ENCODE measurements at places on chromosomes 5 and 9. TPM values are rescaled to one million over a fixed set of nuclear protein-coding genes. Genes with fewer than 3 reads are reported as not detected.

- H3K36me3 ChIP-seq: no peaks in the 10 kb centered on the region
- no peaks in the 10 kb centered on the region for H3K27me3 ChIP-seq
- H3K27ac ChIP-seq: no peak overlapping the region
- no peaks in the 10 kb centered on the region for H3K4me1 ChIP-seq
- H3K4me3 ChIP-seq: no peak overlapping the region
Measured at GRCh38 chr9:130220352-130220751, 45.2 kb upstream of the HMCN2 start.

DNA sequence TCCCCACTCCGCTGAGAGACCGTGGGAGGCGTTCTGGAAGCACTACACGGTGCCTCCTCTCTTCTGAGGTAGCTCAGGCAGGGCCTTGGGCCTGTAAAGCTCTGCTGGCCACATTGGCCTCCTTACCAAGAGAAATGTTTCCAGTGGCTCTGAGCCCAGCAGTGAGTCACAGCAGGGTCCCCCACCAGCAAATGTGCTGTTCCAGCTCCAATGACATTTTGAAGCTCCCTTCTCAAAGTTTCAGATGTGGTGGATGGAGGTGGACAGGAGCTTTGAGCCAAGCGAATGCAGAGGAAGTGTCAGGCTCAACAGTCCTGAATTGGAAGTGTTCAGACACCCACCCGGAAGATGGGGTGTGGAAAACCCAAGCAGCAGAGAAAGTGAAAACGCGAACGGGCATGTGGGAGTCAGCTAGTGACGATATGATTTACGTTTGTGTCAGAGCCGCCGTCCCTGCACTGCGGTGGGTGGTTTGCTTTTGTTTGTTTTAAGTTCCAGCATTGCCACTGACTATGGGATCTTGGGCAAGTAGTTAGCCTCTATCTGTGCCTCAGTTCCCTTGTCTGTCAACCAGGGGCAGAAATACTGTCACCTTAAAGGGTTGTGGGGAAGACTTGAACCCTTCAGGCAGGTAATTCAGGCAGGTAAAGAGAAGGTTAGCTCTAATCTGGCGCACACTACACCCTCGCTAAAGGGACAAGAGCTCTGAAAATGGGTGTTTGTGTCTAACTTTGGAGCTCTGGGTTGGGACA is 38.2 kb downstream of the C5orf15 start:
- H3K36me3 ChIP-seq: no peaks in the 10 kb centered on the region
- DNase-seq: no peak
- H3K4me3 ChIP-seq: no peak overlapping the region
- H3K4me1 ChIP-seq: peaks cover 9% of the 10 kb centered on the region
- H3K27ac ChIP-seq: no peak overlapping the region

DNA sequence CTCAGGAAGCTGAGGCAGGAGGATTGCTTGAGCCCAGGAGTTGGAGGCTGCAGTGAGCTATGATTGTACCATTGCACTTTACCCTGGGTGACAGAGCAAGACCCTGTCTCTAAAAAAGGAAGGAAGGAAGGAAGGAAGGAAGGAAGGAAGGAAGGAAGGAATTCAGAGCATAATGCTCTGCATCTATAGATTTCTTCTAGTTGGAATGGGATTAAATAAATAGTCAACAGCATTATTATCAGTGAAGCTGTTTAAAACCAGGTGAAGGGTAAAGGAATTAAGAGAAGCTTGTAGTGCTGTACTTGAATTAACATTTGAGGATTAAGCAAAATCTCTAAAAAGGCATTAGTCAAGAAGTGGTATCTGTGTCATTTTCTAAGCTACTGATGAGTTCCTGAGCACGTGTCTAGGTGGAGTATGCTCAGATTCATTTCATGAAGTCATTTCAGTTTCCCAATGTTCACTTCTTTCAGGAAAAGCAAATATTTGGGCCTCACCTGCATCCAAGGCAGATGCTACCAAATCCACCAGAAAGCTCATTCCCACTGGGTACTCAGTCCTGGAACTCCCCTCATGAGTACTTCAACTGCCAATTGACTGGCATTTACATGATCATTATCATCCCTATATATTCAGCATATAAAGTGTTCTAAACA is 8.4 kb downstream of the PDE6A start:
- DNase-seq: no peak
- no peak overlapping the region for H3K4me3 ChIP-seq
- H3K36me3 ChIP-seq: no peaks in the 10 kb centered on the region
- H3K27ac ChIP-seq: no peak overlapping the region
- H3K27me3 ChIP-seq: no peaks in the 10 kb centered on the region

DNA sequence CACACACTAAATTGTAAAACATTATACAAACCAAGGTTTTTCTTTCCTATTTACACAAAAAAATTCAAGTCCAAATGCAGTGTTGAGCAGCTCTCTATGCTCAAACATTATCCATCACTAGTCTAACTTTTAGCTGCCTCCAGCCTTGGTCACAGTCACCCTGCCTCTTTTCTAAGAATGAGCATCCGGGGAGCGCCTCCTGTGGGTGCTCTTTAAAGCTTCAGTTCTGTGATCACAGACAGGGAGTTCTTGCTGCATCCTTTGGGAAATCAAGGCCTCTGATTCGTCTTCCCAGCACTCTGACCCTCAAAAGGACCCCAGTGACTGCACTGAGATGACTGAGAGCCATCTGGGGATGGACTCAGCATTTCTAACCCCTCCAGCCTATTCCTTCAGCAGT is 289.6 kb downstream of the SEC61B start:
- H3K27ac ChIP-seq: no peak overlapping the region
- DNase-seq: no peak
- no peaks in the 10 kb centered on the region for H3K36me3 ChIP-seq

GRCh38 chr5:83475935-83476814 is 4.6 kb downstream of the VCAN start:
- no peak overlapping the region for H3K4me3 ChIP-seq
- H3K4me1 ChIP-seq: peaks cover 22% of the 10 kb centered on the region
- peaks cover 8% of the 10 kb centered on the region for H3K27me3 ChIP-seq
- H3K27ac ChIP-seq: no peak overlapping the region

DNA sequence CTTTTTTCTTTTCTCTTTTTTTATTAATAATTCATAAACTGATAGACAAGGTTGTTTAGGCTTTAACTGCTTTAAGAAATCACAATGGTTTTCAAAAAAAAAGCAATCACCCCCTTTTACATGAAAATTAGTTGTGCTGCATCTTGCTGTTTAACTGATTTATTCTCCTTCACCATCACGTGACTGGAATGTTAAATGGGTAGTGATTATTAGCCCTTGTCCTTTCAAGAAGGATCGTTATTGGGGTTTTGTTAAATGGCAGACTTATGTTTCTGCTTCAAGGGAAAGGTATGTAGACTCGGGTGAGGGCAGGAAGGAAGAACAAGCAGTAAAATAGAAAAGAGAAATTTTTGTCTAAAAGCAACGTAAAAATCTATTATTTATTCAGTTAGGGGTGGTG is 175.6 kb upstream of the TLE4 start:
- H3K4me1 ChIP-seq: no peaks in the 10 kb centered on the region
- no peak overlapping the region for H3K4me3 ChIP-seq
- DNase-seq: no peak

- no peak overlapping the region for H3K27ac ChIP-seq
- H3K27me3 ChIP-seq: no peaks in the 10 kb centered on the region
- no peak for DNase-seq
- H3K36me3 ChIP-seq: no peaks in the 10 kb centered on the region
- H3K4me3 ChIP-seq: no peak overlapping the region
Measured at GRCh38 chr5:105274079-105274478, 1711.5 kb upstream of the NUDT12 start.

DNA sequence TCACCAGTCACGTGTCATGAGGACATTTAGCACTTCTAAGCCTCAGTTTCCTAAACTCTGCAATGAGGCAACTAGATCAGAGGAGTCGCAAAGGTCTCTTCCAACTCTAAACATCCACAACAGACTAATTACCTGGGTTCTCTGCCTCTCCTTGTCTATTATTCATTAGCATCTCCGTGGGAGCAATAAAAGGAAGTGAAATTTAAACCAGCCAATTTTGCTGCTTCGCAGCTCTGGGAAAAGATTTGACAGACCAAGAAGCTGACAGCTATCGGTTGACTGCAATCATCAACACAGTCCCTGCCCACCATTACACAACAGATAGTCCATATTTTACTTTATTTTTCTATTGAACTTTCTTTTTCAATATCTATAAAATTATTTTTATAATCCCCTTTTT is 308.9 kb downstream of the NR2F1-AS1 start:
- DNase-seq: no peak
- no peaks in the 10 kb centered on the region for H3K36me3 ChIP-seq
- H3K4me1 ChIP-seq: no peaks in the 10 kb centered on the region

GRCh38 chr5:91424638-91425436 is 41.7 kb upstream of the ARRDC3 start:
- no peaks in the 10 kb centered on the region for H3K4me1 ChIP-seq
- no peak overlapping the region for H3K4me3 ChIP-seq
- H3K27me3 ChIP-seq: no peaks in the 10 kb centered on the region
- H3K36me3 ChIP-seq: no peaks in the 10 kb centered on the region

PCDHGB5 gene
- total RNA-seq: 2.5 TPM

PNPLA7 gene
- 0.75 TPM for total RNA-seq

FRMPD1 gene
- 0.09 TPM for total RNA-seq

All from liver (tissue), 10 donors.